HepG2 (cell line): ENCODE measurements at places on chromosomes 7 and 10. TPM values are rescaled to one million over a fixed set of nuclear protein-coding genes. Genes with fewer than 3 reads are reported as not detected.
A peak's percentile ranks its signal among the peaks of the same experiment; 100 is the strongest.

- DNase-seq: no peak
These were observed 385.3 kb upstream of the ADARB2 start for GRCh38 chr10:2122431-2123124.

DNA sequence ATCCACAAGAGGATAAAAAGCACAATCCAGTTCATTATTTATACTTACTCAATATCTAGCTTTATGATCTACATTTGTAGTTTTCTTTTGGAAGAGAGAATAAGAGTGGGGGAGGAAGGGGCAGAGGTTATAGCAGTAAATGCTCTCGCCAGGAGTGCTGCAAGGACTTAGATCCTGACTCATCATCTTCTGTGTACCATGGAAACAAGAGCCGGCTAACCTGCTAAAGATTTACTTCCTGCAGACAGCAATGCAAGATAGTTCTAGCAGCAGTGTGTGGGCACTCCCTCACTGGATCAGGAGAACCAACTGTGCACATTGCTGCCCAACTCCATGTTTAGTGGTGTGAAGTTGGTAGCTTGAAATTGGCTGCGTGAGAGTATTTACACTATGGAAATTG, 47.7 kb upstream of the TRIL start:
- DNase-seq: peak; percentile 15
- no peak overlapping the region for H3K4me3 ChIP-seq
- H3K27ac ChIP-seq: no peak overlapping the region
- no peaks in the 10 kb centered on the region; the same call in 2 of the 3 replicates for H3K36me3 ChIP-seq
- 0 out of 2 replicates have a peak, but pooled peaks cover 5% of the 10 kb centered on the region for H3K4me1 ChIP-seq
- no peaks in the 10 kb centered on the region for H3K27me3 ChIP-seq

DNA sequence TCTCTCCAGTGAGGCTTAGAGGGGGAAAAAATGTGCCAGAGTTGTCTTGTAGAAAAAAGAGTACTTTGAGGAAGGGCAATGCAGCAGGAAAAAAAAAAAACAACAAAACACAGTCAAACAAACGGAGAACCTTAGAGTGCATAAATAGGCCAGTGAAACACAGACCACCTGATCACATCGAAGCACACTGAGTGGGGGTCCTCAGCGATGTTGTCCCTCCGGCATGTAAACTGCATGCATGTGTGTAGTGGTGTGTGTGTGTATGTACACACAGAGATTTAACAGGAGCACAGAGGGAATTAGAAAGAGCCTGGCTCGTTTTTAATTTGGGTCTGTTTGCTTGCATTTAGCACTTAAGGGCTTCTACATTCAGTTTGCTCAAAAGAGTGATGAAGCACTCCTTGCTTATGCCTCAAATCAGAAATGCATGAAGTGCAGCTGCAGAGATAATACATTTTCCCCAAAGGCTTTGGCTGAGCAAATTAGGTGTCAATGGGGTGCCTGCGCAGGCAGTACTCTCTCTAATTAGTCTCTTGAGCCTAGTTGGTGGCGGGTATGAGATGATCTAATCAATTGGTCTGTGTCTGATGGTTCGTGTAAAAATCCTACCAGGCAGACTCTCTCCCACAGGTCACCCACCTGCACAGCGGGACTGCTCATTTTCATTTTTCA, 62.7 kb upstream of the FZD1 start:
- no peak overlapping the region for H3K4me3 ChIP-seq
- no peaks in the 10 kb centered on the region for H3K4me1 ChIP-seq
- DNase-seq: no peak
- H3K27me3 ChIP-seq: no peaks in the 10 kb centered on the region
- H3K36me3 ChIP-seq: no peaks in the 10 kb centered on the region
- H3K27ac ChIP-seq: no peak overlapping the region

GRCh38 chr7:129952653-129953560, at the start of gene UBE2H:
UBE2H (minus strand) TSS chr7:129952960; CDS start chr7:129952555, 405 bp downstream.
- H3K4me3 ChIP-seq: peak within 1 kb of the TSS; percentile 94
- H3K36me3 ChIP-seq: no peaks in the 10 kb centered on the region
- peak within 1 kb of the TSS; percentile 92 for H3K27ac ChIP-seq
- no peaks in the 10 kb centered on the region; the same call in 2 of the 3 replicates for H3K27me3 ChIP-seq

- no peak overlapping the region for H3K4me3 ChIP-seq
- H3K36me3 ChIP-seq: peaks cover 18% of the 10 kb centered on the region
- no peak for DNase-seq
- H3K27me3 ChIP-seq: no peaks in the 10 kb centered on the region
These were observed 14.1 kb upstream of the ZC3HAV1L start for GRCh38 chr7:139049936-139050335.

GRCh38 chr10:119378737-119379067, 163.8 kb downstream of the RGS10 start:
- no peak for DNase-seq
- H3K36me3 ChIP-seq: peaks cover 11% of the 10 kb centered on the region
- no peak overlapping the region for H3K4me3 ChIP-seq
- no peaks in the 10 kb centered on the region for H3K27me3 ChIP-seq

- no peak overlapping the region for H3K4me3 ChIP-seq
- no peaks in the 10 kb centered on the region; the same call in 2 of the 3 replicates for H3K36me3 ChIP-seq
- H3K27me3 ChIP-seq: no peaks in the 10 kb centered on the region
- DNase-seq: no peak
- H3K4me1 ChIP-seq: peaks cover 10% of the 10 kb centered on the region; the same call in 1 of the 2 replicates
These were observed 29.7 kb upstream of the GSDME start for GRCh38 chr7:24786941-24787340.

DNA sequence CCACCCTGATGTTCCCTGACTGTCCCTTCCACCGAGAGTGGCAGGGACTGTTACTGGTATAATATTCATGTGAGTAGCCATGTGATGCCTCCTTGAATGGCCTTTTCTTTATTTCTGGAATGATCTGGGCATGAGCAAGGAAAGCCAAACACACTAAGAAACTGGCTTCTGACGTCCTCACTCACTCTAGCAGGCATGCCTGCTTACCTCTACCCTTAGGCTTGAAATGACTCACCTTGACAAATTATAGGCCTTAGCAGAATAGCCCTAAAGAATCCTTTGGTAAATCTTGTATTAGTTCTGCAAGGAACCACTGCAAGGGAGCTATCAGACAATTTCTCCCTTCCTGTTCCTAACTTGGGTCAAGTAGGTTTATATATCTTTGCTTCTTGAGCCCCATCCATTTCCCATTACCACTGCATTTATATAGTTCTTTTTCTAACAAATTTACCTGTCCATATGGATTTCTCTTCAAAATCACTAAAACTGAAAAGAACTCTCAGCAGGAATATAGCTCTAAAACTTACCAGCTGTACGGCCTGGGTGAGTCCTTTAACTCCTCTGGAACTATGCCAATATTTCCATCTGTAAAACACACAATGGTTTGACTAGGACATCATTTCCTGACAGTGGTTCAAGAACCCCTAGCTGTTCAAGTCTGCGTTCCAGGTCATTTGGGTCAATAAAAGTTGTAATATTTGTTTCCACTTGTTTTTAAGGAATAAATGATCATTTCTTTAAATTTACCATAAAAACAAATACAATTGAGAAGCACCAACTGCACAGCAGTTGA, 13.0 kb upstream of the NDUFA5 start:
- H3K4me3 ChIP-seq: no peak overlapping the region
- H3K27ac ChIP-seq: no peak overlapping the region
- H3K4me1 ChIP-seq: no peaks in the 10 kb centered on the region
- no peak for DNase-seq
- no peaks in the 10 kb centered on the region for H3K36me3 ChIP-seq
- H3K27me3 ChIP-seq: no peaks in the 10 kb centered on the region

- H3K4me1 ChIP-seq: no peaks in the 10 kb centered on the region
- no peaks in the 10 kb centered on the region for H3K27me3 ChIP-seq
- no peak for DNase-seq
- H3K27ac ChIP-seq: no peak overlapping the region
- no peaks in the 10 kb centered on the region for H3K36me3 ChIP-seq
- H3K4me3 ChIP-seq: no peak overlapping the region
These were observed 99.0 kb downstream of the PLPP4 start for GRCh38 chr10:120555842-120556532.

DNA sequence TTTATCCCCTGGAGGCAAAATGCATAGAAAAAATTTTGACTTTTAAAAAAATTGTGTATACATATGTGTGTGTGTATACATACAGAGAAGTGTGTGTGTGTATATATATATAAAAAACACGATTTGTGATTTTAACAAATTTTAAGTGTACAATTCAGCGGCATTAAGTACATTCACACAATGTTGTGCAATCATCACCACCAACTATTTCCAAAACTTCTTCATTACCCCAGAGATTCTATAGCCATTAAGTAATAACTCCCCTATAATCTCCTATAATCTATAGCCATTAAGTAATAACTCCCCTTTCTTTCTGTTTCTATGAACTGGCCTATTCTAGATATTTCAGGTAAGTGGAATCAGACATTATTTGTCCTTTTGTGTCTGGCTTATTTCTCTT, 20.7 kb upstream of the CAMK2B start:
- H3K4me3 ChIP-seq: no peak overlapping the region
- H3K27ac ChIP-seq: no peak overlapping the region
- no peaks in the 10 kb centered on the region for H3K4me1 ChIP-seq
- no peaks in the 10 kb centered on the region for H3K27me3 ChIP-seq
- H3K36me3 ChIP-seq: no peaks in the 10 kb centered on the region

- H3K36me3 ChIP-seq: no peaks in the 10 kb centered on the region
- H3K4me3 ChIP-seq: no peak overlapping the region
- no peaks in the 10 kb centered on the region for H3K27me3 ChIP-seq
- peaks cover 20% of the 10 kb centered on the region for H3K4me1 ChIP-seq
- DNase-seq: peak; percentile 18
These were observed 45.8 kb upstream of the SKAP2 start for GRCh38 chr7:26910221-26910620.

DNA sequence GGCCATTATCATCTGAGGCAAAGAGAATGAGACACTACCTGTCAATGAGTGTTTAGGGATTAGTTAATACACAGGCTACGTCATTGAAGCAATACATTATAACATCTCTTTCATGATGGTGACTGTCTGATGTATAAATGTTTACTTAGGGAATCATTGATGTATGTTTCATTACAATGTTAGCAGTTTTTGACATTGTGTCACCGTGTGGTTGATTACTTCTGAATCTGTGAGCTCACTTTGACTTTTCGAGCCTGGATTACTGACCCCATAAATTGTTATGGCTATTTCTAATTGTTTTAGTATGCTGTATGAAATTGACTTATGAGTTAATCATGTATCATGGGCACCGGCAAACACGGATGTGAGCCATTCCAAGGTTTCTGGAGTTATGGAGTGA, 494.0 kb downstream of the MAGI2 start:
- H3K4me1 ChIP-seq: no peaks in the 10 kb centered on the region
- H3K36me3 ChIP-seq: no peaks in the 10 kb centered on the region
- DNase-seq: no peak
- no peak overlapping the region for H3K27ac ChIP-seq

DNA sequence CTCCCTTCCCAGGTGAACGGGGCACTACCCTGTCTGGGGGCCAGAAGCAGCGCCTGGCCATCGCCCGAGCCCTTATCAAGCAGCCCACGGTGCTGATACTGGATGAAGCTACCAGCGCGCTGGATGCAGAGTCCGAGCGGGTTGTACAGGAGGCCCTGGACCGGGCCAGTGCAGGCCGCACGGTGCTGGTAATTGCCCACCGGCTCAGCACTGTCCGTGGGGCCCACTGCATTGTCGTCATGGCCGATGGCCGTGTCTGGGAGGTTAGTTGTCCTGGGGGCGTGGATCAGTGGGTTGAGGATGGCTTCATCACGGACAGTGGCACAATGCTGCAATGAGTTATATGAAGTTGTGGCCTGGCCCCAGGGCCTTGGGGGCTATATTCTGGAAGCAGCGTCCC, 4.4 kb upstream of the ASIC3 start:
- H3K36me3 ChIP-seq: no peaks in the 10 kb centered on the region
- H3K4me1 ChIP-seq: peaks cover 10% of the 10 kb centered on the region
- DNase-seq: no peak

DNA sequence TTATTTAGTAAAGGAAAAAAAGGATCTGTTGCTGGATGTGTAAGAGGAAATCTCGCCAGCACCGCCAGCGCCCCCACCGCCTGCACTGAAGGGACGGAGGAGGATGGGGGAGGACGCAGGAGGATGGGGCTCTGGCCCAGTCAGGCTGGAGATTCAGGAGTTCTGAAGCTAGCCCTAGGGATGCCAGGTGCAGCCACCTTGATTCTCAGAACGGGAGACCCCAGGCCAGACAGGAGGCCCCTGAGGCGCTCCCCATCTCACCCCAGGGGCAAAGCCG, 1.3 kb downstream of the CAMK2B start:
- H3K27ac ChIP-seq: no peak overlapping the region
- DNase-seq: no peak
- peaks cover 10% of the 10 kb centered on the region for H3K27me3 ChIP-seq
- no peaks in the 10 kb centered on the region for H3K4me1 ChIP-seq
- H3K4me3 ChIP-seq: no peak overlapping the region

DNA sequence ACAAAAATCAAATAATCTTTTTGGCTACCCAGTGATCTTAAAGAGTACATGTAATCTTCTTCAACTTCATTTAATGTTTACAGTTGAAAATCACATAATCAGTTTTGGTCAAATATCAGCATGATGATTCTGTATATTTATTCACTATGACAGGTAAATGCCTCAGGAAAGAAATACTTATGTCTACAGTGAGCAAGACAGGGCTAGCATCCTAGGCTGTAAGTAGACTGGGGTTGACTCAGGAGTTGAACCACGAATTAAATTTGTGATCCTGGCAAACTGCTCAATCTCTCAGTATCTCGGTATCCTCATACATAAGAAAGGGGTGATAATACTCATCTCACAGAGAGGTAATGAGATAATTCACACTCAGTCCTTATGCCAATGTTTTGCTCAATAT, 71.8 kb downstream of the SEMA3D start:
- no peak for DNase-seq
- H3K36me3 ChIP-seq: no peaks in the 10 kb centered on the region
- no peaks in the 10 kb centered on the region for H3K27me3 ChIP-seq
- no peak overlapping the region for H3K27ac ChIP-seq
- no peak overlapping the region for H3K4me3 ChIP-seq

- H3K27me3 ChIP-seq: no peaks in the 10 kb centered on the region
- peaks cover 56% of the 10 kb centered on the region for H3K4me1 ChIP-seq
- H3K4me3 ChIP-seq: peak overlapping the region; percentile 67
- peak overlapping the region; percentile 88 for H3K27ac ChIP-seq
- peak; percentile 90 for DNase-seq
These were observed 16.2 kb downstream of the SVIL start for GRCh38 chr10:29618341-29619171.

- H3K36me3 ChIP-seq: no peaks in the 10 kb centered on the region
- H3K4me3 ChIP-seq: no peak overlapping the region
- 0 out of 2 replicates have a peak, but pooled peaks cover 13% of the 10 kb centered on the region for H3K4me1 ChIP-seq
- peaks cover 14% of the 10 kb centered on the region; the same call in 1 of the 3 replicates for H3K27me3 ChIP-seq
- no peak for DNase-seq
These were observed 170.1 kb upstream of the AKR1E2 start for GRCh38 chr10:4655879-4656278.

Gene GDF2
- total RNA-seq: not detected in 2 replicates

Gene EBLN1
- not detected in 2 replicates for total RNA-seq

Gene LIPK
- not detected in 2 replicates for total RNA-seq

Gene TMEM176A
- total RNA-seq: not detected in 2 replicates

Gene ADCY1
- total RNA-seq: 0.80 and 1.5 TPM in 2 replicates

Gene CALCR
- not detected in 2 replicates for total RNA-seq

Gene SLC13A4
- not detected in 2 replicates for total RNA-seq

Gene ASB10
- not detected in 2 replicates for total RNA-seq

Gene SPDYE1
- not detected in 2 replicates for total RNA-seq

Gene WDFY4
- total RNA-seq: not detected in 2 replicates

Gene SLC37A3
- total RNA-seq: 12.9 and 21.3 TPM in 2 replicates

Gene CALHM2
- not detected in 2 replicates for total RNA-seq
